ENCODE measurements at places on chromosomes 7 and 10.
A peak's percentile ranks its signal among the peaks of the same experiment; 100 is the strongest.

DNA sequence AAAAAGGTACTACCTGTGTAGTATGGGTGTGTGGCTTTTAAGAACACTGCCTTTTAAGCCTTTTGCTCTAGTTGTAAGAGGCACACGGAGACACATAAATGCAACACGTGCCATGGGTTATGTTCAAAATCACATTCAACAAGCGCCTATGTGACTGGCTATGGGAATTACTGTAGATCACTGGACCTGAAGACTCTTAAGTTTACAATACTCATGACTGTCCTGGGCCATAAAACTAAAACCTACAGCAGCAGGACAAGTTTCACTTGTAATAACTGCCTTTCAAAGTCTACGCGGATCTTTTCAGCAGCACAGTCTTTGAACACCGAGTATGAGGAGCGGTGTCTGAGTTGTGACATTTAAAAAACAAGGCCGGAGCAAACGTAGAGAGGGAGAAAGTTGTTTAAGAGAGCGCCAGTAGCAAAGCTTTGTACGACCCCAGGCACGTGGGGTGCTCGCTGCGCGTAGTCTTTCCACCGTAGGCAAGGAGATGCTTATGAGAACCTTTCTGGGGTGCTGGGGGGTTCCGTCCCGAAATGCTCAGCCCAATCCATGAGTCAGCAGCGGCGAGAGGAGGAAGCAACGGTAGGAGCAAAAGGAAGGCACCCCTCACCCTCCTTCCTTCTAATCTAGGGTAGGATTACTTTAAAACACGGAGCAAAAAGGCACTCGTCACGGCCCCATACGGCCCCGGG, 662 bp downstream of the DNAJC2 start:
- no peak for DNase-seq

GRCh38 chr10:79084972-79085597, 16.3 kb downstream of the ZMIZ1 start:
- DNase-seq: no peak

DNA sequence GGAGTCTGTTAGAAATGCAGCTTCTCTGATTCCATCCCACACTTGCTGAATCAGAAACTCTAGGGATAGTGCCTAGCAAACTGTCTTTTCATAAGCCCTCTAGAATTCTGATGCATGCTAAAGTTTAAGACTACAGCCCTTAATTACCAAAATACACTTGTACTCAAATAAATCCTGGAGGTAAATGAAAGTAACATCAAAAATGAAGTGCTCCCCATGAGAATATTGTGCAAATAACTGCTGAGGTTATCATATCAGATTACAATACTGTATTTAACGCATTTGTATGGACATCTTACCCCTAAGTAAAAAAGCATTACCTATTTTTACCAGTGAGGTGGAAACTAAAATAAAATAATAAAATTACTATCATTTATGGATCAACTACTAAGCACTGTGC, 104.7 kb downstream of the CHCHD3 start:
- no peak for DNase-seq

- DNase-seq: no peak
Observed at GRCh38 chr7:155002411-155003091, 373 bp downstream of the PAXIP1 start.

DNA sequence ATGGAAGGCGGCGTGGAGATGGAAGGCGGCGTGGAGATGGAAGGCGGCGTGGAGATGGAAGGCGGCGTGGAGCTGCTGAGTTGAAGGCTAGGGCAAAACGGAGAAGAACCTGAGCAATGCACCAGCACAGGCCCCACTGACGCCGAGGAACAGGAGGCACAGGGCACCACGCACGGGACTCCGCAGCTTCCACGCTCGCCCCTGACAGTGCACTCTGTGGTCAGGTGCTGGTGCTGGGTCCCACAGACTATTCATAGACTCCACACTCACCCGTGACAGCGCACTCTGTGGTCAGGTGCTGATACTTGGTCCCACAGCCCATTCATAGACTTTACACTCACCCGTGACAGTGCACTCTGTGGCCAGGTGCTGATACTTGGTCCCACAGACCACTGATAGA, 34.0 kb downstream of the CPXM2 start:
- DNase-seq: no peak

GRCh38 chr10:34420795-34421194, 394.3 kb downstream of the PARD3 start:
- DNase-seq: no peak

DNA sequence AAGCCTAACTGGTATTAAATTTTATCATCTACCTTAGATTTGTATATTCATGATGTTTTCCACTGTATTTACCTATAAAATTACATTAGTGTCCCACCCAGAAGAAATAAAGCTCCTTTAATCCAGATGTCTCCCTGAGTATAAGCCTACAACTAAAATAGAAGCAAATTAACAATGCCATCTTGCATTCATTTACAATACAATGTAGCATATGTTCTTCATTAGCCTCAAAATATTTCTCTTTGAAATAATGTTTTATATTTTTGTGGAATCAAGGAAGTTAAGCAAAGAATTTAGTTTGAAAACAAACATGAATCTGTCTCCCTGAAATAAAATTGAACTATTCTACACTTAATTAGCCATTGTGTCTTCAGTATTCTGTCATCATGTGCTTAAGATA, 112.3 kb downstream of the CACNA2D1 start:
- no peak for DNase-seq

DNA sequence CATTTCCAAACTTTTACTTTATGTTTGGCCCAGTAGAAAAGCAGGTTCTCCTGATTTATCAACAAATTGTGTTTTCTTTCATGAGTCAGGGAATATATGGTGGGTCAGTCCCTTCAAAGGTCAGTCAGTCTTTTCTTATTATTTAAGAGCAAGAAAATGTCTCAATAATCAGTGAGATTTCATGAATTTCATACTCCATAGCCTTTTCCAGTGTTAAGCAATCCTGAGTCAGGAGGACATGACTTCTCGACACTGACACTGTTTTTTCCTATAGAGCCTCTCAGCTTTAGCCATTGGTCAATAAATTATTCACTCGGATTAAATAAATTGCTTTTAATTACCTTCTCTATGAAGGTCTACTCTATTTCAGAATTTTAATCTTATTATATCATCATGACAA, 334.5 kb downstream of the SORCS1 start:
- no peak for DNase-seq

DNA sequence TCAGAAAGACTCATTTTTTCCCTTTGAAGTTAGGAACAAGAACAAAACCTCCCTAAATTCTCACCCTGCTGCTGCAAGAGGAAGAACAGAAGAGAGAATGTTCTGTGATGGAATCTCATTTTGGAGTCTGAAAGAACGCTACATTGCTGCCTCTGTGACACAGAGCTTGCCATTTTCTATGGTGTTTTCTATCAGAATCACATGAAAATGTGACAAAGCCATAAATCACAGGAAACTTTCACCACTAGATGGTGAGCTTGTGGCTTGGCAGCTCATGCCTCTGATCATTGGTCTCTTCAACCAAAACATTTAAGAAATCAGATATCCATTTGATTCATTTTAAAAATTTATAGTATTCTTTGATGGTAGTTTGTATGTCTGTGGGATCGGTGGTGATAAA, 82.9 kb downstream of the CADPS2 start:
- no peak for DNase-seq

DNA sequence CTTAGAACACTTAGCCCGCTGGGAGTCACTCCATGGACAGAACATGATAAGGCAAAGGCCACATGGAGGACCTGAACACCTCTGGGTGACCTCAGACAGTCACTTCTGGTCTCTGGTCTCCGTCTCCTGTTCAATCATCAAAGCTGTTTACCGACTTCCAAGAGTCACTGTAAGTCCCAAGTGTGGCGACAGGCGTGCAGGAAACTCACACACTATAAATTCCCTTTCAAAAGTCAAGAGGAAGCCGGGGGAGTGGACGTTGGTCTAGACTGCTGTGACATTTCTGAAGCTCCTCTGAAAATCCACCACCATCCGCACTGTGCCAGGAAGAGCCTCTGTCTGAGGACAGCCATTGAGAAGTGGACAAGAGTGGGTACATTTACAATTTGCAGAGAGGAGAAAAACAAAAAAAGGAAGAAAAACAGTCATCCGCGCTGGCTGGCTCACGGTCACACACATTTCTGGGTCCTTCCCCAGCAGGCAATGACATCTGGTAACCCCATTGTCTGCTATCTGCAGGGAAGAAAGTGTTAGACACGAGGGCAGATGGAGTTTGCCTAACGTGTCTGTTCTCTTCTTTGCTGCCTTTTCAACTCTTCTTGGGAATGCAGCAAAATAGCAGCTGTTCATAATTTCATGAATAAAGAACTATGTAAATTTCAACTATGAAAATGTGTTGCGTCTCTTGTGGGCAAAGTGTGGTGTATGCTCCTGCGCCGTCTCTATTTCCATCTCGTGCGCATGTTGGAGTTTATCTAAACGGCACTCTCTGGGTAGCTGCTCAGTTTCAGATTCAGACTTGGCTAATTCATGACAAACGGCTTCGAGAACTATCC, 32.9 kb upstream of the CUX1 start:
- DNase-seq: no peak

DNA sequence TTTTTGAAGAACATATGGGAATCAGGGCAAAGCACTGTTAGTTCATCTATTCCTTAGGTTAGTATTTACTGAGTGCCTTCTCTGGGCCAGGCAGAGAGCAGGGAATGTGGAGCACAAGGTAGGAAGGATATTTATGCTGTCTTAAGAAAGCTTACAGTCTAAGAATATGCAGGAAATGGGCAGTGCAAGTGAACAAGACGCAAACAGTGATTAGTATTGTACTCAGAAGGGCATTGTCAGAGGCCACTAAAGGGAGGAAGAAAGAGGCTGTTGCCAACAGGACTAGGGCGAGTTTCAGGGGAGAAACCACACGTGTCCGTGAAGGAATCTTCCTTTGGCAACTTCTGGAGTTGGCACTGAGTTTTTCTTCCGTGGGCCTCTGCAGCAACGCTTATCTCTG, 552.8 kb upstream of the COBL start:
- no peak for DNase-seq

GRCh38 chr7:143176128-143176527, 7.1 kb upstream of the TAS2R39 start:
- DNase-seq: no peak

GRCh38 chr7:151256410-151257045, 8.0 kb upstream of the SMARCD3 start:
- DNase-seq: no peak

- no peak for DNase-seq
Observed at GRCh38 chr10:130359711-130360110, 223.5 kb downstream of the GLRX3 start.

- DNase-seq: no peak
Observed at GRCh38 chr7:45404622-45405021, 169.5 kb upstream of the ADCY1 start.

DNA sequence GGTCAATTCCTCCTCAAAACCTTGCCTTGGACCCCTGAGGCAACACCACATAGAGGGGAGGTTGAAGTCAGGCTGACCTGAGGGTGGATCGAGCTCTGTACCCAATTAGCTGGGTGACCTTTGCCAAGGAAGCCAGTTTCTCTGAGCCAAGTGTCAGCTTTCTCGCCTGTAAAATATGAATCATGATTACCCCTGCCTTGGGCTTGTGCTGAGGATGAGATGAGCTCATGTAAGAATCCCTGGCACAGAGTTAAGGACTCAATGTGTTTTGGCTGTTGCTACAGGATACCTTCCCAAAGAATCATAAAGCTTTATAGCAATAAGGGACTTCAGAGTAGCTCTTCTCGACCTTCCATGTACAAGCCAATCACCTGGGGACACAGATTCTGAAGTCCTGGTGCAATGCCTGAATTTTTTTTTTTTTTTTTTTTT, 43.5 kb upstream of the CACUL1 start:
- peak; percentile 16 for DNase-seq

- no peak for DNase-seq
Observed at GRCh38 chr7:124938128-124938527, 8.5 kb upstream of the POT1 start.

Data from tibial artery (tissue), 4 donors.